ENCODE measurements at places on chromosomes 12 and 14.

DNA sequence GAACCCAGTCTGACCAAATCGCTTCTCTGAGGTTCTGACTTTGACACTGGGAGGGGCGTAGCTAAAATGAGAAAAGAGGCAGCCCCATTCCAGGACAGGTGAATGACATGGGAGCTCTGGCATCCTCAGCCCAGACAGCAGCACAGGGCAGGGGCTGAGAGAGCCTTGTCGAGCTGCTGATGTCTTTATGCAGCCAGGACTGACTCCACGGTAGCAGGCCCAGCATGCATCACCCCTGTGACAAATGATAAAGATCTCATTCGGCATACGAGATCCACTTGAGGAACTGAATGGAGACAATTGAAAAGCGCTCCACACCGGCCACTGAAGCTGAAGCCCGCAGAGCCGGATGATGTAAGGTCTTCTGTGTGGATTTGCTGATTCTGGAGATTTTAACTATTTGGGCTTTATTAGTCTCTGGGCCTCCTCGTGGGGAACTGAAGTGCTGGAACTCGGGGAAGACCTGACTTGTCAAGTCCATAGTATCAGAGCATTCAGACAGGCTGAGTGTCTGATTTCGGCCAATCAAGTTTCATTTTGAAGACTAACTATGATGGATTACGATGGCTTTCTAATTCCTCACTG, 56.9 kb upstream of the MAP1LC3B2 start:
- DNase-seq, result no peak

- DNase-seq, result no peak
Observed at GRCh38 chr12:129331356-129332085, 478.2 kb downstream of the GLT1D1 start.

- DNase-seq, result no peak
Observed at GRCh38 chr12:450438-450837, 9.3 kb upstream of the B4GALNT3 start.

DNA sequence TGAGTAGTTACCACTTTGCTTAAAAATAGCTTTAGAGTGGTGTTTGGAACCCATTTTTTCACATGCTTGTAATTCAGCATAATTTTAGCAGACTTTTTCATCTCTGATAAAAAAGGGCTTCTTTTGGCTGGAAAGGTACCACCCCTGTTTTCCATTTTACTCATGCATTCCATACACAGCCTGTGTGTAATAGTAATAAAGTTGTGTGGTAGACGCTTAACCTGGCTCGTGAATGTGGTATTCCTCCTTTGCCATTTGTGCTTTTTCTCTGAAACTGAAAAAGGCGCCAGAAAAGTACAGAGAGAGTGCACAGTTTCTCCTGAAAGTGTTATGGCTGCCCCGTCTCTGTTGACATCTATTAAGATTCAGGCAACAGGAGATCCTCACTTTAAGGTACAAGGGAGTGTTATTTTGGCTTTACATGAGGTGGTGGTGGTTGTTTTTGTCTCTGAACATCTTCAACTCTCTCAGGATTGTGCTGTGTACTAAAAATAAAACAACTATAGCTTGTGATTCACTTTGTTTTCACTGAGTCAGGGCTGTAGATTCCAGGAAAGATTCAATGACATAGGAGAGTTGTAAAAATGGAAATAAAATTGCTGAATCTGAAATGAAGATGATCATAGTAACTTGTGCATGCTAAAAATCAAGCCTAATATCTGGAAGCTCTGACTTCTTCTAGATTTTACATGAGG, 45.6 kb upstream of the MIS18BP1 start:
- no peak for DNase-seq

- DNase-seq, result no peak
Observed at GRCh38 chr12:62873826-62874448, 61.0 kb downstream of the PPM1H start.

DNA sequence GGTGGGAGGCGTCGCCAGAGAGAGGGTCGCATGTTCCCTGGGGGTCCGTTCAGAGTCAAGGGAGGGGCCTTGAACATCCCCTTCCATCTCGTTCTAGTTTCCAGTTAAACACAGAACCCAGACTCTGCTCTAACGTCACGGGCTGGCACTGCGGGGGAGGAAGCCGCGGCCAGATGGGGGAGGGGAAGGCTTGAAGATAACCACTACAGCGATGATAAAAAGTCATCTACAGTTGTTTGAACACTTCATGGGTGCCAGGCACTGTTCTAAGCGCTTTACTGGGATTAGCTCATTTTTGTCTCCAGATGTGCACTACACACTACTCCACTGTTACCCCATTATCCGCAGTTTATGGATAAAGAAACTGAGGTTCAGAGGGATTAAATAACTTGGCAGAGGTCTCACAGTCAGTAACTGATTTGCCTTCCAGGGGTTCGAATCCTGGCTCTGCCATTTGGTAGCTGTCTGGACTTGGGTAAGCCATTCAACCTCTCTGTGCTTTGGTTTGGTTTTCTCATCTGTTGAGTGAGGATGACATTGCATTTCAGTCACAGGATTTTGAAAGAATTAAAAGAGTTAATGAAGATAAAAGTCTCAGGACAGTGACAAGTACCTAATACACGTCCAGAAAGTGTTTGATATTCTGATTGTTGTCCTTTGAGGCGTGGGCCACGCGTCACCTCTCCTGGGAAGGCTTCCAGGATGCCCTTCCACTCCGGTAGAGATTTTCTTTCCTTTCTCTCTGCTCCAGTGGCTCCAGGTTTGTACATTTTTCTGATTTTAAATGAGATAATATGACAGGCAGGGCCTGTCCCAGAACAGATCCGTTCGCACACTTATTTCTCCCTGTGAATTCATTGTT, 798 bp upstream of the RASAL1 start:
- DNase-seq, result no peak

Data from GM12864 (cell line).